Fibroblast of pulmonary artery (primary cell): ENCODE measurements at places on chromosomes 1 and 21.

DNA sequence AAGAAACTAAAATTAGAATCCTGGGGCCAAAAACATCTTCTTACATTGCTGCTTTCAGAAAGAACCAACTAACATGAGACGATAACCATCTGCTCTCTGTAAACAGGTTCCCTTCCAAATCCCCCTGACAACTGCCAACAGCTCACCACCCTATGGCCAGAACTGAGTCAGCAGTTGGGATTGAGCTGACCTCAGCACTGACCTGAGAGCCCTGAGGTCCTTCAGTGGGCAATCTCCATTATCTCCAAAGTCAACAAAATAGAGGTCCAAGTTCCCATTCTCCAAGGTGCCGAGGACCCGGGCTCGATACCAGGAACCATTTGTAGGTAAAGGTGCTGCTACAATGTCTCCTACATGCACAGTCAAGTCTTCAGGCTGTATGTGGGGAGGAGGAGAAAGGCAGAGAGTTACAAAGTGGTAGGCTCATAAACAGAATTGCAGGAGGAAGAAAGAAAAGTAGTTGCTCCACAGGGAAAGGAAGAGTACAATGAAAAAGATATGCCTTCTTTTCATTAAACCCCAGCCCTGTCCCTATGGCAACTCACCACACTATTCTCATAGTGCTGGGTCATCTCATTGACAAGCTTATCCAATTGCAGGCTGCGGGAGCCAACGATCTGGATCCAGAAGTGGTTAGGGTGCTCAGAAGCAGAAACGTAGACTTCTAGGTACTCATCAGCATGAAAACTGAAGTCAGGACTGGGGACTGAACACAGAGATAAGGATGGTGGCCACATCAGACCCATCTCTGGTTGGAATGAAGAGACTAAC is 12.8 kb upstream of the MRPL9 start:
- no peak for DNase-seq

GRCh38 chr1:111976842-111977241 is 12.6 kb downstream of the KCND3 start:
- no peak for DNase-seq

DNA sequence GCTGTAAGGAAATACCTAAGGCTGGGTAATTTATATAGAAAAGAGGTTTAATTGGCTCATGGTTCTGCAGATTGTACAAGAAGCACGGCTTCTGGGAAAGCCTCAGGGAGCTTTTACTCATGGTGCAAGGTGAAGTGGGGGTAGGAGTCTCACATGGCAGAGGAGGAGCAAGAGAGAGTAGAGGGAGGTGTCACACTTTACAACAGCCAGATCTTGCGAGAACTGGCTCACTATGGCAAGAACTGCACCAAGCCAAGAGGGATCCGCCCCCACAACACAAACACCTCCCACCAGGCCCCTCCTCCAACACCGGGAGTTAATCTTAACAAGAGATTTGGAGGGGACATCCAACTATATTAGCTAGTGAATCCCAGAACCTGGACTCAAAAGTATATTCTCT is 135.4 kb upstream of the SOD1 start:
- no peak for DNase-seq

DNA sequence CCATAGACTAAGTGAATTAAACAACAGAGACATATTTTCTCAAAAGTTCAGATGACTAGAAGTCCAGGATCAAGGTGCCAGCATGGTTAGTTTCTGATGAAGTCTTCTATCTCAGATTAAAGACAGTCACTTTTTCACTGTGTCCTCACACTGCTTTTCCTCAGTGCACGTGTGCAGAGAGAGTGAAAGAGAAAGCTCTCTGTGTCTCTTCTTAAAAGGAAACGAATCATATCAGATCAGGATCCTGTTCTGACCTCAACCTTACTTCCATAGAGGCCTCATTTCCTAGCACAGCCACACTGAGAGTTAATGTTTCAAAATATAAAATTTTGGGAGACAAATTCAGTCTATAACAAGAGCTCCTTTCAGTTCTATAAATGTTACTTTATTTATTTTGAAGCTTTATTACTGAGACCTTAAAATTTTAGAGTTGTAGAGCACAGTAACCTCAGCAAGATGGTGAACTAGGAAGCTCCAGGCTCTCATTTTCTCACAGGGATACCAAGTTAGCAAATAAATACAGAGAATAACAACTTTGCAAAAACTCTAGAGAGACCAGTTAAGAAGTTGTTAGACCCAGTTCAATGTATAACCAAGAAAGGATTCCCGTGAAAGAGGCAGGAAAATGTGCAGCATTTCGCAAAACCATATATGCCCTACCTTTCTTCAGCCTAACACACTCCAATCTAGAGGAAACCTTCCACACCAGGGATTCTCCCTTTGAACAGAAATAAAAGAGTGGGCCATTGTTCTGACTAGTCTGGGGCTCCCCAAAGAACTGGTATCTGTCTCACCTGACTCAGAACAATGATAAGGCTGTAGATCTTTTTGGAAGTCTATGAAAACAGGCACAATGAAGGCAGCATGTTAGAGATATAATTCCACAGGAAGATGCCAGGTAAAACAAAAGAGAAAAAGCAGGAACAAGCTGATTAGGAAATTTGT is 372.2 kb downstream of the MRPL39 start:
- DNase-seq, result no peak

DNA sequence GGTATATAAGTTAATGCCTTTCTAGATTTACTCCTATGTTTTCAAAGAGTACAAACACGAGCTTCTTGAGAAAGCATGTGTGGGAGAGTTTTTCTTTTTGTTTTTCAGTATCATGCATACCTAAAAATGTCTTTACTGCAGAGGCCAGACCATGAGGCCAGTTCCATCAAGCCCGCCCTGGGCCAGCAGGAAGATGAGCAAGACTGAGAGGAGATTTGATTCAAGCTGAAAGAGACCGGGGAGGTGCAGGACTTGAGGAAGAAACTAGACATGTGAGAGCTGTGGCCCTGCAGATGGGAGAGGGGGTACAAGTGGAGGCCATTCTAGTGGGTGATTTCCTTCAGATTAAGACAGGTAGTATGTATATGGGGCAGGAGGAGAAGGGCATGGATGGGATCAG is 33.4 kb upstream of the NTPCR start:
- DNase-seq, result no peak

DNA sequence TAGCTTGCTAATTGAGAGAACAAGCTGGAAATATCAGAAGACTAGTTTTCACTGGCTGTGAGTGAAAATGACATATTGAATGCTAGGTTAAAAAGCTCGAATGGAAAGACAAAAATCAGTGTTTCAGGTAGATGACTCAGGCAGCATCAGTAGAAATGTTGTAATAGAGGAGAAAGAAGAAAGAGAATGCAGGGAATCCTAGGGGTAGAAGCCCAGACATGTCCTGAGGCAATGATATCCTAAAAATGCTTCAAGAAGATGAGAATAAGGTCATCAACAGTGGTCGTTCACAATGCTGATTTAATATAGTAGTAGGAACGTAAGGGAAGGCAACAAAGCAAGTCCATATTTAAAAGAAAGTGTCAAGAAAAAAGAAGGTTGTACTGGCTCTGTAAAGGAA is 96.7 kb upstream of the HP1BP3 start:
- DNase-seq, result peak; percentile 7

DNA sequence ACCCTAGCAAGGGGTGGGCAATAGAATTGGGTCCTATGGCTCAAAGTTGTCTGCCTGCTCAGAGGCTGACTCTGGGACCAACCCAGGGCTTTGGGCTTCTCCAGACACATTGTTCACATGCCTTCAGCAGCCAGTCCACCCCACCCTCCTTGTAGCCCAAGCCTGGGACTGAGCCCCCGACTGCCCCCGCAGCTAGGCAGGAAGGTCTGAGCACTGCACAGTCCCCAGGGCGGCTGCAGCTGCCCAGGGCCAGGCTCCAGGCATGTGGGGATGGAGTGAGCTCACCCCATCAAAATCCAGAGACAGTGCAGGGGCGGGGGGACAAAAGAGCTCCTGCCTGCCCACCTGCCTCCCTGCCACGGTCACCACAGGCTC is 35.6 kb downstream of the HSPG2 start:
- DNase-seq, result no peak

- DNase-seq, result peak; percentile 62
These were observed 5.7 kb downstream of the ZBTB40 start for GRCh38 chr1:22457345-22457744.

DNA sequence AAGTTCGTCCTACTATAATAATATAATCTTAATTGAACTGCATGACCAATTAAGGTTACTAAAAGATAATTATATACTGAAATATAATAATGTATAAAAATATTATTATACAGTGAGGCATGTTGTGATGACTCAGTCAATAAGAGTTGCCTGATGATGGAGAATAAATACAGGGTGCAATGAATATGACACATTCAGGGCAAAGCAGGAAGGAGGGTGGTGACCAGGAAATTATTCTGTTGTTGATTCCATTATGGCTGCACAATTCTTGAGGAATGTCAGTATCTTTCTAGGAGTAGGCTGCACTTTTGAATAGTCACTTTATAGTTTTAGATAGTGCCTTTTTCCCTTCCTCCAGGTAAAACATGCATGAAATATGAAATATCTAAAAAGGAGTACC is 46.4 kb upstream of the RGS21 start:
- DNase-seq, result peak; percentile 25

DNA sequence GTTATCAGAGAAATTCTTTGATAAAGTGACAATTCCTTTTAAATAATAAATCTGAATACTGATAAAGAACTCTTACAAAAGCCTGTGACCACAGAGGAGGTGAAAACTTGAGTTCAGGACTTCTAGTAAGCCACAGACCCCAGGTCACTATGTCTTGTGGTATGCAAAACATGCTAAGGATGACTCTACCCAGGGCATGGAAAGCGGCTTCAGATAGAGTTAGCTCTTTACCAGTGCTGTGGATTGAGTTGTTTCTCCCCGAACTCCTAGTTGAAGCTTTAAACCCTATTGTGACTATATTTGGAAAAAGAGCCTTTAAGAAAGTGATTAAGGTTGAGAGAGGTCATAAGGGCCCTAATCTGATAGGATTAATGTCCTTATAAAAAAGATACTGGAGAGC is 42.3 kb downstream of the HLX start:
- DNase-seq, result no peak

GRCh38 chr1:150981805-150982712 is at the start of gene ANXA9:
ANXA9 (plus strand) TSS chr1:150982292; CDS start chr1:150983106, 814 bp downstream.
- peak; percentile 39 for DNase-seq

- no peak for DNase-seq
These were observed at the start of gene RAB42 for GRCh38 chr1:28591708-28592320. RAB42 (plus strand) TSS chr1:28592265; CDS start chr1:28592512, 247 bp downstream.

- no peak for DNase-seq
These were observed 90.6 kb downstream of the C1orf94 start for GRCh38 chr1:34267326-34267725.

DNA sequence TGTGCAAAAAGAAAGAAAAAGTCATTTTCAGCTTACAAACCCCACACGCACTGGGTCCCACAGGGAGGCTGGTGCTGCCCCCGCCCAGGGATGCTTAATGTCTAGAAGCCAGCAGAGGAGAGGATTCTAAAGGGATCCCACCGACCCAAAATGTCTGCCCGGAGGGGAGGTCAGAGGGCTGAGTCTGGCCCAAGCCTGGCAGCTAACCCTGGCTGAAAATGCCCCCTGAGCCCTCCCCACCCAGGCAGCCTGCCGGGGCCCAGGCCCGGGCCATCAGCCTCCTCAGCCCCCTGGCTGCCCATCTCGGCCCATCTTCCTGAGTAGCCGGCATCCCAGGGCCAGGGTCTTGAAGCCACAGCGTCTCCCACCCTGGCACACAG is 33.5 kb downstream of the ACOT7 start:
- DNase-seq, result no peak

GRCh38 chr1:107949467-107950253 is 15.3 kb downstream of the VAV3 start:
- DNase-seq, result no peak

DNA sequence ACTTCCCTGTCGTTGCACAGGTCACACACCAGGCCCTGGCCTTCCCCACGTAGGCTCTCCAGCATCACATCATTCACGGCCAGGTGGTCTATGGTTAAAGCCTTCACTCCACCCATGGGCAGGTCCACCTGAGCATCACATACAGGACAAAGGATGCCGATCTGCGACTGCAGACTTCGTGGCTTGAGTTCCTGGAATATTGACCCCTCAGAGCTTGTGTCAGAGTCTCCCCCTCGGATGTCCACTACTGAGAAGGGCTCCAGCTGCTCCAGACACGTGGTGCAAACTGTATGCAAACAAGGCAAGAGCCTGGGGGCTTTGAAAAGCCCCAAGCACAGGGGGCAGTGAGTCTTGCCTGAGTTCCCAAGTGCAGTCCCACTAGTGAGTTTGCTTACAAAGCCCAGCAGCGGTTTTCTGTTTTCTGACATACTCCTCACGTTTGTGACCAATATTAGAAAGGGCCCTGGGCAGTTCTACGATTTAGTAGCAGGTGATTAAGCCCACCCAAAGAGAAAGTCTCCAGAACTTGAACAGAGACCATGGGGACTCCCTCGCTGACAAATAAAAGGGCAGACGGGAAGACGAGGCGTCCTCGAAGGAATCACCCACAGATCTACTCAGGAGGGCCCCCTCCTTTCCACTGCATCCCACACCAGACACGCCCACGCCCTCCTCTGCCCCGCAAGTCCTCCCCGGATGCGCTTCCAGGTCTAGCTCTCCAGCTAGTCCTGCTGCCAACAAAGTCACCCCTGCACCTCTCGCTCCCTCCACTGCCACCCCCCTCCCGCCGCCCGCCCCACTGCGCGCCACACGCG is 568 bp downstream of the TRIM45 start:
- DNase-seq, result no peak

- no peak for DNase-seq
These were observed 44.0 kb downstream of the UBR4 start for GRCh38 chr1:19166066-19166465.

DNA sequence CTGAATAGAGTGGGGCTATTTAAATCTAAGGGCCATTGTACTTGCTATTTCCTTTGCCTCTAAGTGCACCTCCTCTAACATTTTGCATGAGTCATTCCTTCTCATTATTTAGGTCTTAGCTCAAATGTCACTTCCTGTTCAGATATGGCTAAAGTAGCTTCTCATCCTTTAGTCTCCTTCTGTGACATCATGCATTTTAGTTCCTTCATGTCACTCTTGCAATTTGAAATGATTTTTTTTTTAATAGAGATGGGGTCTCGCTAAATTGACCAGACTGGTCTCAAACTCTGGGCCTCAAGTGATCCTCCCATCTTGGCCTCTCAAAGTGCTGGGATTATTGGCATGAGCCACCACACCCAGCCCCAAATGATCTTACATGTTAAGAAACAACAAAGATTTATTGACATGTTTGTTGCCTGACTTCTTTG is 6.6 kb downstream of the TBX19 start:
- peak; percentile 80 for DNase-seq

GRCh38 chr1:65795311-65795710 is 2.6 kb downstream of the PDE4B start:
- DNase-seq, result no peak

- DNase-seq, result no peak
These were observed 73.5 kb downstream of the ABL2 start for GRCh38 chr1:179156026-179156425.
